ENCODE measurements at places on chromosomes 12 and 14.

DNA sequence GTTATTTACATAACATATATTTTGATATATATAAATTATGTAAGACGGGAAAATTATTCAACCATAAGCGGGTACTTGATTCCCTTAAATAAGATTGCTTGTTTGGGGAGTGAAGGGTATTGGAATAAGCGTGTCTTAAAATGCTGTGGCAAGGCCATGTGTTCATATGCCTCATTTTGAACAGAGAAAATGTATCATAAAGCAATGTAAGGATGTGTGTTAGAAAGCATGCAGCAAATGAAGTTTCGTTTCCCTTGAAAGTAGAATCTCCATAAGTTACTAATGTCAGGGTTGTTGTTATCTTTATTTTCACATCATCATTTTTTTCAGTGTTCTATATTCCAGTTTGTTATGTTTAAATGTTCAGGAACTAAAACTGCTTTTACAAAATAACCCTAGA is 465.6 kb downstream of the FOXG1 start:
- no peak for DNase-seq

DNA sequence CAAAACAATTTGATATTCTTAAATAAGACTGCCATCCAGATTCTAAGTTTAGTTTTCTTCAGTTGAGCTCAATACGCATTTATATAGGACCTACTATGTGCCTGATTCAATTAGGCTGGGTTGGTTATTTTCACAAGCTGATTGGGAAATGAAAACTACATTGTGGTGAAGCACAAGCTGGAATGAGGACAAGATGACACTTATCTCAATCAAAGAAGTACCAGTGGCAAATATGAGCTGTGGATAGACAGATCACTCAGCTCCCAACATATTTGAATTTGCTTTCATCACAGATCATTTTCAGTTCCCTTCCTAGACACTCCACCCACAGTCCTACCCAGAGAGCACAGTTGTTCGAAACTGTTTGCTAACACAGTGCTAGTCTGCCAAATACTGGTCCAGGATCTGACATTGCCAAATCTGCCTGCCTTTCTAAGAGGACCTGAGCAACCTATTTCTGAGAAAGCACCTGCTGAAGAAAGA is 74.7 kb downstream of the LLPH start:
- no peak for DNase-seq

- DNase-seq = no peak
These were observed 126.6 kb downstream of the SCARB1 start for GRCh38 chr12:124737040-124737419.

- DNase-seq = no peak
These were observed 1240.8 kb downstream of the SLC16A7 start for GRCh38 chr12:60836651-60837050.

All from AML-193 (cell line).